Trophoblast cell (in vitro differentiated cells and primary cell): ENCODE measurements at places on chromosomes 2 and 18.
A peak's percentile ranks its signal among the peaks of the same experiment; 100 is the strongest.

- H3K27ac ChIP-seq: no peak overlapping the region
- H3K4me1 ChIP-seq: no peaks in the 10 kb centered on the region
- no peaks in the 10 kb centered on the region for H3K36me3 ChIP-seq
- no peak overlapping the region for H3K4me3 ChIP-seq
These were observed 156.7 kb downstream of the EXOC6B start for GRCh38 chr2:72669121-72669520.

DNA sequence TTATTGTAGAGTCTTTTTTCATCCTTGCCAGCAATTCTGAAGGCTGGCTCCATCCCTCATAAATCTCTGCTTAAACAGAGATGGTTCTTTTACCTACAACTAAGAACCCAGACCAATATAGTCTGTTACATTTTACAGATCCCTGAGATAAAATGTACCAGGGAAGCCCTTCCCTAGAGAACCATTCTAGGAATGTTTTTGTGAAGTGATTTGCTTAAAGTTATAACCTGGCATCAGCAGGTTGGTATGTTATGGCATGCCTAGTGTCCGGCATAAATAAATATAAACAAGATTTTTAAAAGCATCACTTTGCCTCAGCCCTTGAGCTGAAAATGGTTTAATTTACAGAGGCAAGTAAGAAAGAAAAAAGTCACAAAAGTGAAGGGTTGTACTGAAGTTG is 18.5 kb upstream of the NPAS2 start:
- peak overlapping the region; percentile 2 for H3K27ac ChIP-seq
- H3K4me1 ChIP-seq: peaks cover 4% of the 10 kb centered on the region
- no peak for DNase-seq
- no peaks in the 10 kb centered on the region for H3K27me3 ChIP-seq
- H3K4me3 ChIP-seq: no peak overlapping the region
- no peaks in the 10 kb centered on the region for H3K36me3 ChIP-seq

DNA sequence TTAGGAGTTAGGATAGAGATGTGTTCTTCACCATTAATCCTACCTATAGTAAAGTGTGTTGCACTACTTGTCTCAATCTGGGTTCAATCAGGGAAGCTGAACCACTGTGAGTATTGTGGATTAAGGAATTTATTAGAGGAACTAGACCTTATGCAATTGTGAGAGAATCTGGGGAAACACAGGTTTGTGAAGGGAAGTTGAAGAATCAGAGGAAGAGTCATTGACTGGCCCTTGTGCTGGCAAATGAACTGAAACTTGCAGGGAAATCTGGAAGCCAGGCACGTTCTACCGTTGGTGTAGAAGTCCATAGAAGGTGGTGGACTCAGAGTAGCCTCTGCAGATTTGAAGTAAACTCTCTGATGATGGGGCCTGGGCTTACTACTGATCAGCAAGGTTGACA is 44.7 kb upstream of the HK2 start:
- no peaks in the 10 kb centered on the region for H3K4me1 ChIP-seq
- H3K36me3 ChIP-seq: no peaks in the 10 kb centered on the region
- H3K4me3 ChIP-seq: no peak overlapping the region
- no peak for DNase-seq
- no peaks in the 10 kb centered on the region for H3K27me3 ChIP-seq
- H3K27ac ChIP-seq: no peak overlapping the region

- H3K4me1 ChIP-seq: no peaks in the 10 kb centered on the region
- no peak overlapping the region for H3K27ac ChIP-seq
- no peaks in the 10 kb centered on the region for H3K36me3 ChIP-seq
- DNase-seq: no peak
These were observed 30.9 kb upstream of the OSBPL6 start for GRCh38 chr2:178163395-178163794.

DNA sequence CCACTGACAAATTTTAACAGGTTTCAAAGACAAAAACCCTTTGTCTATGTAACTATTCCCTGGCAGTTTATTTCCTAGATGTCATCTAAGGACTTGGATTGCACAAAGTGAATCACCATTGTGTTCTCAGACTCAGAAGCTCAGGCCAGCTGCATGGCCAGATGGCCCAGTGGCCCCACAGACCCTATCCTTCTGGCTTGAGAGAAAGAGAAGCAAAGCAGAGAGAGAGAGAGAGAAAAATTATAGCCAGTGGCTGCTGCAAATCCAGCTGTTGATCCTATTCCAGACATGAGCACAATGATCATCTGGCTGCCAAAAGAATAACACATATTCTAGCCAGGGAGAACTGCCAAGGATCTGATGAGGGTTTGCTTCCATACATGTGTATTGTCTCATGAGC is 25.8 kb downstream of the CTLA4 start:
- no peaks in the 10 kb centered on the region for H3K27me3 ChIP-seq
- no peak overlapping the region for H3K4me3 ChIP-seq
- no peak overlapping the region for H3K27ac ChIP-seq

DNA sequence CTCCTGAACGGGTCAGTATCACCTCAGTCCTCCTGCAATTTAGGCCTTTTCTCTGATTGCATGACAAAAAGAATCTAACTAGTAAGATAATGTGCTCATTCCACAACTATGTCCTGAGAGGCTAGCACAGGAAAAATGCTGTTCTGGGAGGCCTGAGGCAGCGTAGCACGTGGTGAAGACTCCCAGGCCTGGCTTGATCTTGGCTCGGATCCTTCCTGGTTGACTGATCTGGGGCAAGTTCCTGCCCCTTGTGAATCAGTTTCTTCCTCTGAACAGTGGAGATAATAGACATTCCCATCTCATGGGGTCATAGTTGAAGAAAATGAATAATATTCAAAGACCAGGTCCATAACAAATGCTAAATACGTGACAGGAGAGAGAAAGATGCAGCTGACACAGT is 12.3 kb downstream of the FBLN7 start:
- peak overlapping the region; percentile 75 for H3K27ac ChIP-seq
- peaks cover 3% of the 10 kb centered on the region for H3K36me3 ChIP-seq
- H3K4me3 ChIP-seq: no peak overlapping the region
- peak; percentile 98 for DNase-seq

DNA sequence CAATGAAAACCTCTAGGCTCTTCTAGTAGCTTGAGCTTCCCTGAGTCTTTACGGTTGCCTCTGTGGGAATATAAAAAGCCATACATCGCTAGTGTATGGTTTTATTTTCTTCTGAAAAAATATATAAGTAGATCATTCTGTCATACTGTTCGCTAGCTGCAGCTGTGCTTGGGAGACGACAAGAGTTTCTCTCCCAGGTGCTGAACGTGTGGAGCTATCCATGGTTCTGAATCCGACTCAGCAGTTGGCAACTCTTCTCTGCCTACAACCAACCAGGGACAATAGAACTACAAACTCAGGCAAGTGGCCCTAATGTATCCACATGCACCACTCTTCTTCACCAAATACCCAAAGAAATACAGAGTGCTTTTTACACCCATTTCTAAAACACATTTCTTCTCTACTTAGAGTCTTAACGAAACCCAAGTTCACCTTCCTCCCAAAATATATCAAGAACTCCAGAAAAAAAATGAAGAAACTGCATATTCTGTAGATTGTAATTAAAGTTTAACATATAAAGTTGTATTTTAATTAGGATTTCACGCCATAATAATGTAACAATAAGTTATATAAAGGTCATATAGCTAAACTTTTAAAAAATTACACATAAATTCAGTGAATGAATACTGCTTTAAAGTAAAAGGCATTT is 2.2 kb upstream of the KCNH7 start:
- H3K4me1 ChIP-seq: peaks cover 6% of the 10 kb centered on the region
- peak; percentile 60 for DNase-seq
- H3K4me3 ChIP-seq: no peak overlapping the region
- no peaks in the 10 kb centered on the region for H3K36me3 ChIP-seq
- H3K27ac ChIP-seq: no peak overlapping the region
- H3K27me3 ChIP-seq: peaks cover 4% of the 10 kb centered on the region

- H3K27me3 ChIP-seq: no peaks in the 10 kb centered on the region
- H3K4me3 ChIP-seq: no peak overlapping the region
- no peak overlapping the region for H3K27ac ChIP-seq
- no peak for DNase-seq
- peaks cover 3% of the 10 kb centered on the region for H3K36me3 ChIP-seq
These were observed 152.8 kb upstream of the STK17B start for GRCh38 chr2:196324211-196324610.

DNA sequence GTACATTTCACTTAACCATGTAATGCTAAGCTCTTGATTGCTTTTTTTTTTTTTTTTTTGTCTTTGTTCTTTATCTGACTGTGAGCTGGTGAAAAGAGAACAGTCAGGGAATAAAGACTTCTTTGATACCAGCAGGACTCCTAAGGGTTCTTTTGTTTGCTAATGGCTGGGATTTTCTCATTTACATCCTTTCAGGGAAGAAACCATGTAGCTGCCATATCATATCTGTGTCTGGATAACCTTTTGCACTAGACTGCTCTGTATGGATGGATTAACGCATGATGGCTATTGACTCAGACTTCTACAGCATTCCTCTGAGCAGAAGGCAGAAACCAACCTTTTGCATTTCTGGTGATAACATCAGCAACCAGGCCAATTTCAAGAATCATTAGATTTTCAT is 504.0 kb downstream of the LRRTM4 start:
- no peak overlapping the region for H3K27ac ChIP-seq
- no peaks in the 10 kb centered on the region for H3K4me1 ChIP-seq
- H3K4me3 ChIP-seq: no peak overlapping the region

GRCh38 chr2:39429746-39430145 is 7.3 kb downstream of the MAP4K3 start:
- no peaks in the 10 kb centered on the region for H3K36me3 ChIP-seq
- no peak for DNase-seq

- peaks cover 9% of the 10 kb centered on the region for H3K36me3 ChIP-seq
- no peaks in the 10 kb centered on the region for H3K4me1 ChIP-seq
- no peak overlapping the region for H3K4me3 ChIP-seq
- no peaks in the 10 kb centered on the region for H3K27me3 ChIP-seq
- no peak overlapping the region for H3K27ac ChIP-seq
These were observed 20.9 kb downstream of the SLC39A6 start for GRCh38 chr18:36108196-36108595.

- no peaks in the 10 kb centered on the region for H3K27me3 ChIP-seq
- no peaks in the 10 kb centered on the region for H3K36me3 ChIP-seq
- H3K27ac ChIP-seq: no peak overlapping the region
- H3K4me3 ChIP-seq: no peak overlapping the region
- peaks cover under 1% of the 10 kb centered on the region for H3K4me1 ChIP-seq
These were observed 338.3 kb upstream of the NT5C1B start for GRCh38 chr2:18927525-18928232.

DNA sequence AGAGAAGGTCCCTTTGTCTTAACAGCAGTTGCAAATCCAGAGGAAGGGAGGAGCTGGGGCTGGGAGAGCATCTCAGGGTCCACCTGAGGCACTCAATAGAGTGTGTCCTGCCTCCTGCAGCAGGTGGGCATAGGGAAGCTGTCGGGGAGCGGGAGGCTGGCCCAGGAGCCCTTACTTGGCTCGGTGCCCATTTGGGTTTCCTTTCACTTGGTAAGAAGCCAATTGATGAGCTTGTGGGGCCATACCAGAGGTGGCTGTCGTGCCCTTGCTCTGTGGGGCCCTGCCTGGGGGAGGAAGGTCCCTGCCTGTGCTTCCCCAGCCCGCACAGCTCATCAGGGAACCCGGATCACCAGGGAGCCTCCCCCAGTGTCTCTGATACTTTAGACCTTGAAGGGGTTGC is 229.7 kb downstream of the DYSF start:
- H3K4me3 ChIP-seq: no peak overlapping the region
- H3K36me3 ChIP-seq: peaks cover 18% of the 10 kb centered on the region
- H3K4me1 ChIP-seq: peaks cover 2% of the 10 kb centered on the region
- H3K27ac ChIP-seq: no peak overlapping the region
- no peak for DNase-seq

- H3K36me3 ChIP-seq: peaks cover 3% of the 10 kb centered on the region
- peak overlapping the region; percentile 83 for H3K4me3 ChIP-seq
- peak overlapping the region; percentile 94 for H3K27ac ChIP-seq
- no peaks in the 10 kb centered on the region for H3K27me3 ChIP-seq
- peaks cover 7% of the 10 kb centered on the region for H3K4me1 ChIP-seq
- DNase-seq: peak; percentile 48
These were observed 534 bp upstream of the SOCS6 start for GRCh38 chr18:70288171-70288850.

DNA sequence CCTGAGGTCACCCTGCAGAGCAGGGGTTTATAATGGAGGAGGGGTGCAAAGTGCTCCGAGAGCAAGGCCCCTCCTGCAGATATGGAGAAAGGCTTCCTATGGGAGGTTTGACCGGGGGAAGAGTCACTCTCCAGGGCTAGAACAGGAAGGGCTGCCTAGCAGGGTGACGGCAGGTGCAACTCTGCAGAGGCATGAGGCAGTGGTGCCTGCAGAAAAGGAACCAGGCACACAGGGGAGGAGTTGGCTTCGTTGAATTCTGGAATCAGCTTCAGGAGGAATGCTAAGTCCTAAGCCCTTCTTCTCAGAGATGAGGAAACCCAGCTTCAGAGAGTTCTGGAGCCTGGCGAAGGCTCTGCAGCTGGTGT is 17.5 kb upstream of the HPCAL1 start:
- H3K4me1 ChIP-seq: peaks cover 13% of the 10 kb centered on the region
- H3K27ac ChIP-seq: no peak overlapping the region
- no peak overlapping the region for H3K4me3 ChIP-seq
- DNase-seq: no peak
- no peaks in the 10 kb centered on the region for H3K36me3 ChIP-seq

DNA sequence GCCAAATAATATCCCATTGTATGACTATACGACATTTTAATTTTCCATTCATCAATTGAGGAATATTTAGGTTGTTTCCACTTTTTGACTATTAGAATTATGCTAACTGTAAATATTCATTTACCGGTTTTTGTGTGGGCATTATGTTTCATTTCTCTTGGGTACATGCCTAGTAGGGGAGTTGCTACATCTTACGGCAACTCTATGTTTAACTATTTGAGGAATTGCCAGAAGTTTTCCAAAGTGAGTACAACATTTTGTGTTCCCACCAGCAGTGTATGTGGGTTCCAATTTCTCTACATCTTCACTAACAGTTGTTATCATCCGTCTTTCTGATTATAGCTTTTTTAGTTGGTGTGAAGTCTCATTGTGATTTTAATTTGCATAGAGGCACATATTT is 1.6 kb upstream of the KDSR start:
- no peaks in the 10 kb centered on the region for H3K27me3 ChIP-seq
- H3K4me3 ChIP-seq: no peak overlapping the region
- no peak for DNase-seq
- H3K4me1 ChIP-seq: no peaks in the 10 kb centered on the region
- no peak overlapping the region for H3K27ac ChIP-seq
